ENCODE measurements at places on chromosomes 13 and 19. TPM values are rescaled to one million over a fixed set of nuclear protein-coding genes. Genes with fewer than 3 reads are reported as not detected.

PDX1 gene
- total RNA-seq = not detected

GRCh38 chr13:105370011-105370650, 1165.3 kb downstream of the EFNB2 start:
- DNase-seq = no peak

ZSWIM9 gene
- total RNA-seq = 8.9 TPM

IFI30 gene
- 15.3 TPM for total RNA-seq

DNA sequence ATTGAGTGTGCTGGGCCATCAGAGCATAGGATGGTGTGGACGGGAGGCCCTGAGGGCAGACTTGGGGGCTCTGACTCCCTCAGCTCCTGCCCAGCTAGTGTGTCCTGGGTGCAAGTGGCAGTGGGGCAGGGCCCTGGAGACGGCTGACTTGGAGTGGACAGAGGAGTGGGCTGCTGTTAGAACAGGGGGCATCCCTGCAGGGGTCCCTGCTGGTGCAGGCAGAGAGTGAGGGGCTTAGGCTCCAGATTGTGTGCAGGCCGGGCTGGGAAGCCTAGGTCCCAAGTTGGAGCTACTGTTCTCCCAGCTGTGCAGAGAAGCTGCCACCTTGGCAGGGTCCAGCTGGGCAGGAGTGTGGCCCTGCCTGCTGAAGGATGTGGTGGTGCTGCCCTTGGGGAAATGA, 8.6 kb downstream of the KCTD15 start:
- DNase-seq = no peak

CEACAM3 gene
- not detected for total RNA-seq

SRRM5 gene
- 1.4 TPM for total RNA-seq

FUT6 gene
- total RNA-seq = not detected

GPC5 gene
- total RNA-seq = not detected

CLDND2 gene
- total RNA-seq = 0.73 TPM

Data from naive thymus-derived CD8-positive, alpha-beta T cell (primary cell).